Stimulated activated CD4-positive, alpha-beta T cell treated with anti-CD3 and anti-CD28 coated beads, Interleukin-2, amount 100 ng/mL, for 24 hours (primary cell): ENCODE measurements at places on chromosomes 1 and 21.

DNA sequence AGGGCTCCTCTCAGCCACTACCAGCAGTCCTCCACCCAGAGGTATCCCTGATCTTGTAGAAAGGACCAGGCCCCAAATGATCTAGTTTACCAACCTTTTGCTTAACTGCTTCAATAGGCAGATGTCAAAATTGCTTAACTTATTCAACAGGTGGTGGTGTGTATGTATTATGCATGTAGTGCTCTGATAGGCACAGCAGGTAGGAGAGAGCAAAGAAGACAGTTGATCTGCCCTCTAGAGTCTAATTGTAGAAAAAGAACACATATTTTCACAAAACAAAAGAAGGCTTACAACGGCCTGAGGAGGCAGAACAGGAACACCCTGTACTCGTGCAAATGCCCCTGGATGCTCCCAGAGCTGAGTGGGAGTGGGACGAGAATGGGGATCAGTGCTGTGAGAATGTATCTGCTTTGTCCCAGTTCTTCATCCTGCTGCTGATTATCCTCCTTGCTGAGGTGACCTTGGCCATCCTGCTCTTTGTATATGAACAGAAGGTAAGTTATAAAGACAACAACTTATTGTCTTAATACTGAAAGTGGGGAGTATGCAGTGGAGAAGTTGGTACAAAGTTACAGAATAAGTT, 21.1 kb downstream of the CD53 start:
- no peak for DNase-seq

DNA sequence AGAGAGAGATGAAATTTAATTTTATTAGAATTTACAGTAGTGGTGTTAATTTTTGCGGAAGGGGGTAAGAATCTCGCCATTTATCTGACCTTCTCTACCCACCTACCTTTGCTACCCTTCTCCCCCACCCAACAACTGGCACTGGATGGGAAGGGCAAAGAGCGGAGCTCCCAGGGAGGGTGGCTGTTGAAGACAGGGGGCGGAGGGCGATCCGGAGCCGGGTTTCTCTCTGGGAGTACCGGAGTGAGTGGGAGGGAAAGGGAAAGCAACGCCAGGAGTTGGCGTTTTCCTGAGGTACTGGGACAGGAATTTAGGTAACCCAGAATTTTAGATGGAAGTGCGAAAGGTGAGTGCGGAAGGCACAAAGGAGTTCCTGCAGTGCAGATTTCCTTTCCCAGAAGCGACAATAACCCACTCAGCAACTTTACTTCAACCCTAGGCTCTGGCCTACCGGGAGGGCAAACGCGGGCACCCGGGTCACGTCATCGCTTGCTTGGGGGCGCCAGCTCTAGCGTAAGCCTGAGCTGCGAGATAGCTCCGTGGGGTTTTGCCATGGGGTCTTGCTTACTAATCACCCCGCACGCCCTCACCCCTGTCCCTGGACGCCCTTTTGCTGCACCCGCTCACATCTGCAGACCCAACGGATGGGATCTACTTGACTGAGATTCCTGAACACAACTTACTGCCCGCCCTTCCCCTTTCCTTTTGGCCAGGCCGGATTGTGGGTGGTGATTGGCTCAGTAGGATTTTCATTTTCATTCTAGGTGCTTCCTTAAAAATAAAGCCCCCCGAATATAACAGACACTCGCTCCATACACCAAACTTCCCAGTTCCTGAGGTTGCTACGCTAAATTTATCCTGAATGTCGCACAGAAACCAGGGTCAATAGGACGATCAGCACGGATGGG, 413.0 kb upstream of the ESRRG start:
- no peak for DNase-seq

DNA sequence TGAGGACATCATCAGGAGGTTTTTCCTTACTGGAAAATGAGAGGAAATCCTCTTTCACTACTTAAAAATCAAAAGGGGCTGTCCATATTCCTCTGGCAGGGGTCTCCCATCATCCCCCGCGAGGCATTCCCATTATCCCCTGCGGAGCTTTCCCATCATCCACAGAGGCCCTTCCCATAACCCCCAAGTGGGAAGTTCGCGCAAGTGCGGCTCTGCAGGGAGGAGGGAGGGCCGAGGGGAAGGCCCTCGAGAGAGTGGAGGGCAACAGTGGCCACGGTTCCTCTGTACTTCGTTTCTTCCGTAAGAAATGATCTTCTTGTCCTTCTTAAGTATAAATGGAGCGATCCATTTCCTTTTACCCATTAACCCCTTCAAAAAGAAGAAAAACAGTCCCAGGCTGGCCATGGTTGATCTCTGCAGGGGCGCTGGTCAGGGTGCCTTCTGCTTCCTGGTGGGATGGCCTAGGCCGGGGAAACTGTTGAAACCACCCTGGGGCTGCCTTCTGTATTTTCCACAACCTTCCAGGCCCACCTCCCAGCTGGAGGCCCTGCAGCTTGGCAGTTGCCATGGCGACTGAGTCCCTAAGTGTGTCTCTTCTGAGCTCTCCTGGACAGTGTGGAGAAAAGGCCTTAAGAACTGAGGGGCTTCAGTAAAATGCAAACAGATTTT, 3.6 kb upstream of the RSPH1 start:
- no peak for DNase-seq

GRCh38 chr1:179081687-179082332, at the start of gene TOR3A:
TSS of gene TOR3A (plus strand) at chr1:179082070. CDS start at chr1:179082129, 59 bp downstream.
- peak; percentile 88 for DNase-seq

- no peak for DNase-seq
Measured at GRCh38 chr1:13826591-13826990, 126.6 kb downstream of the PRDM2 start.

DNA sequence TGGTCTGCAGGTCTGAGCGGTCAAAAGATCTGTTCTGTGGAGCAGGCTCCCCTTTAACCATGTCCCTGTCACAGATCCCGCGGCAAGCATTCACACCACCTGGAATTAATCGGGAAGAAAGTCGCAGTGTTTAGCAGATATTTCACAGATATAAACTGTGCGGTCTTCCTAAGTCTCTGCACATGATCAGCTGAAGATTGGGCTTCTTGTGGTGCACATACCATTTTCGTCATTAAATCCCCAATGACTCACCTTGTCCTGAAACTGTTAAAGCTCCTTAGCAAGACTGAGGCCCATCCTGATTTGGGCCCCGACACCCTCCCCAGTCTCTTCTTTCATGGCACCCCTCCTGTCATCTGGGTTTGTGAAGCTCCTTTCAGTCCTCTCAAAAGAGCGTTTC, 158.8 kb downstream of the KIF26B start:
- DNase-seq = no peak

DNA sequence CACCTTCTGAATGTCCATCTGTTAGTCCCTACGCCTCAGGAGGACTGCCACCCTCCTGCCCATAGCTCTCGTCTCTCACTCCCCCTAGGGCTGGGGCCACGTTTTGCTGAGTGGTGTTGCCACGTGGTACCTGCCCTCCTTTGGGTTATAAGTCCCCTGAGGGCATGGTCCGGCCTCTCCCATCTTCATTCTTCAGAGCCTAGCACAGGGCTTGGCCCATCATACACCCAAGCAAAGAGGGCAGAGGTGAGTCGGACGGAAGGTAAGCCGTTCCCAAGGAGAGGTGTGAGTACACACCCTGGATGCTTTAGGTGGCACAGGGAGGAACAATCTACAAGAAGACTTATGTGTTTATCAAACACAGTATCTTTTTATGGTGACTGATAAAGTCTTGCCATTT, 10.9 kb downstream of the PADI2 start:
- no peak for DNase-seq

DNA sequence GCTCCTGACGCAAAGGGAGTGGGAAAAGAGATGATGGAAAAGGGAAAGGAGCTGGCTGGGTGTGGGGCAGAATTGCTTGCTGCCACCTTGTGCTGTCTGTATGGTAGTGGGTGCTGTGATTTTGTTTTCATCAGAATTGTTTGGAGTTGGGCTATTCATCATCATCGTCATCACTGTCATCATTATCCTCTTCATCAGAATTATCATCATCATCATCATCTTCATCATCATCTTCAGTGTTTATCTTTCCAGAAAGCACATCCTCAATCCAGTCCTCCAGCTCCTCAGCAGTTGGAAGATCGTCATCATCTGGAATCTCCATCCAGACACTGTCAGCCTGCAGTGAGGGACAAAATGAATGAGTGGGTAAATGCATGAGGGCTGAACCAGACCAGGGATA, 59.3 kb downstream of the VANGL1 start:
- DNase-seq = no peak

DNA sequence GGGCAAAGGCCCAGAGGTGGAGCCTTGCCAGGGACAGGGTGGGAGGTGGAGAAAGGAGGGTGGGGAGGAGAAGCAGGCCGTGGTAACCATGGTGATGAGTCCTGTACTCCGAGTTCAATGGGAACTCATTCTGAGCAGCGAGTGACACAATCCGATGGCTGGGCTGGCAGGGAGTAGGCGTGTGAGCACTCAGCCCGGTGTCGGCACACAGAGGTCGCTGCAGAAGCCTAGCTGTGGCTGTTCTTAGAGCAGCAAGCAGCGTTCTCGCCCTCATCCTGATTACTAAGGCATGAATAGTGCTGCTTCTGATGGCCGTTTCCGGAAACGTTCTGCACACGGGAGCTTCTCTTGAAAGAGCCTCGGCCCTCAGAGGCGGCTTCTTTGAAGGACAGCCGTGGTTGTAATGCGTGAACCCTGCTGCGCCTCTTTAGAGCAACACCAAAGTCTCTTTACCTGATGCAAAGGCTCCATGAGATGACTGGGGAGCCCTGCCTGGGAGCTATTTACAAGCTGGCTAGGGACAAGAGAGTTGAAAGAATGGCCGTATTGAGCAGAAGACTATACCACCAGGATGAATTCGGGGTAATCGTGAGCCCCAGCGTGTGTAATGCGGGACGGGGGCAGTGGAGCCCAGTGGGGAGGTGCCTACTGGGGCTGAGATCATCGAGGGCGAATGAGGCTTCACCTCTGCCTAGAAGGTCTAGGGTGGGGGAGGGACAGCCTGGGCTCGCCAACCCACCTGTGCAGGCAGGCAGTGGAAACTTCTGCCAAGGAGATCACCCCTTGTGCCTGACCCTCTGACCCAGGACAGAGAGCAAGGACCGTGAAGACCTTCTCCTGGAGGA, 72.8 kb upstream of the PAX7 start:
- no peak for DNase-seq

DNA sequence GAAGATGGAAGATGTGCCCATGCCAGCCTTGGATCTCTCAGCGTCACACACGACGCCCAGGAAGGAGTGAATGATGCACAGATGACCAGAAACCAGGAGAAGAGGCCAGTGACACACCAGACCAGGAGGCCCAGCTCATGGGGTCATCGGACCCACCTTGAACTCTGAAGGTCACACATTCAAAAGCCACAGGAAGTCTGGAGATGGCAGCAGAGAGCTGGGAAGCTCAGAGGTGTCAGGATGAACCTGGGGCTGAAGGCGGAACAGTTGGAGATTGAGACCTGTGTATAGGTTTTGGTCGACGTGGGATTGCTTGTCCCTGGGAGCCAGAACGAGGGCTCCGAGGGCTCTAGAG, 43.6 kb downstream of the SLC19A1 start:
- DNase-seq = no peak

GRCh38 chr1:226436855-226437491, 29.1 kb upstream of the PARP1 start:
- no peak for DNase-seq

DNA sequence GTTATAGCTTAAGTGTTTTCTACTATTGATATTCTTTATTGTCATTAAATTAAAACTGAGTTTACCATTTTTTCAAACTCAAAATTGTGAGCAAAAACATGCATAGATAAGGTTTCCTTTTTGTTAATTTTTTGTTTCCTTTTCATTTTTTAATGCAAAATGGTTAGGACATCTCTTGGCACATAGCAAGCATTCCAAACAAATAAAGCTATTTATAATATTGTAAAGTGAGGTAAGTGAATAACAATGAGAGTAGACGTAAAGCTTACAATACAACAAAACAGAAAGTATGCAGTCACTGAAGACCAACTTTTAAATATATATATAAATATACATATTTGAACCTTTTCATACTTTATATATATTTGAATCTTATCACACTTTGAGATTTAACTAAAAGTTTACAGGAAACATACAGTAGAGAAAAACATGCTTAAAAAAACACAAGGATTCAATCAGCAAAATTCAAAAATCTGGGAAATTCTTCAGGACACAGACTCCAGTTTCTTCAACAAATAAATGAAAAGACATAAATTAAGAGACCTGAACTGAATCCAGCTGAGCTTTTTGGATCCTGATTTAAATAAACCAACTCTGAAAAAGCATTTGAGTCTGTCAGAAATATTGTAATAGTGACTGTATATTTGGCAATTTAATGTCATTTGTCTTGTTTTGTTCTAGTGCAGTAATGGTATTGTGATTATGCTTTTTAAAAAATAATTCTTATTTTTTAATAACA, 67.5 kb upstream of the SAMSN1 start:
- DNase-seq = no peak
